ENCODE measurements at places on chromosomes 7 and 10.

DNA sequence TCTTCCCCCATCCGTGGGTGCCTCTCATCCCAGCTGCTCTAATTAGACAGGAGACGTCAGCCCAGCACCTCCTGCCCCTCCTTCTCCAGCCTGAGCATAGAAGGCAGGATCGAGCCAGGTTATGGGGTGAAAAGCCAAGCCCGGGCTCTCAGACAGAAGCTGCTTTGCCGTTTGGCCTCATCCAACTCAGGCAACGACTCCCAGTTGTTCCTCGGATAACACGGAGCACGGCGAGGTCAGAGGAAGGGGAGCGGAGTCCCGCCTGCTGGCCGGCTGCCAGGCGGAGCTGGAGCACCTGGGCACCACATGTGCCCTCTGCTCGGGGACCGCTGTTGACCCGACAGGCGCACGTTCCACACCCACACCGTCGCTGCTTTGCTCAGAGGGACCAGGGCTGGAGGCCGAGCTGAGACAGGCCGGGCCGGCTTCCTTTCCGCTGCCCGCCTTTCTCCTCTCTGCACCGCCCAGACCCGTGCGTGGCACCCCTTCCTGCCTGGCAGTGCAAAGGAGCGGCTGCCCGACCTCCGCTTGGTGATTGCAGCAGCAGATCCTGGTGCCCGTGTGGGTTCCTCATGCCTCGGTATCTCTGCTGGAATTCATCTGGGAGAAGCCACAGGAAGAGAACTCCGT, 21.6 kb upstream of the UNCX start:
- no peak for DNase-seq

GRCh38 chr7:127928852-127929251, 102.4 kb downstream of the LRRC4 start:
- no peak for DNase-seq

- DNase-seq = peak; percentile 11
These were observed 4.1 kb downstream of the ZNF777 start for GRCh38 chr7:149456506-149457421.

DNA sequence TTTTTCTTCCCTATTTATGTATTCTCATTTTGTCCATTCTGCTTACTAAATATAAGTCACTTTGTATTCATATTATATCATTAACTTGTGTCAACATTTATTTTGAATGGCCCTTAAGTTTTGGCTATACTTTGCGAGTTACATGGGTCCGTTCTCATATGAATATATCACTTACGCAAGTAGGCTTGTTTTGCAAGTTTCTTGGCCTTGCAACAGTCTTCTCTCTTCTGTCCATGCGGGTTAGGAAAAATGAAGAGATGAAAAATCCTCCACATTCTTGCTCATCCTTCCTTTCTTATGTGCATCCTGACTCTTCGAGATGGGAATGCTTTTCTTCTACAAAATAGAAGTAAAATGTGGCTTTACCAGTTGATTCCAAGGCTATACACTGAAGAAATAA, 82.8 kb downstream of the GPR158 start:
- DNase-seq = no peak

GRCh38 chr7:29340696-29341095, 146.1 kb downstream of the CHN2 start:
- no peak for DNase-seq

DNA sequence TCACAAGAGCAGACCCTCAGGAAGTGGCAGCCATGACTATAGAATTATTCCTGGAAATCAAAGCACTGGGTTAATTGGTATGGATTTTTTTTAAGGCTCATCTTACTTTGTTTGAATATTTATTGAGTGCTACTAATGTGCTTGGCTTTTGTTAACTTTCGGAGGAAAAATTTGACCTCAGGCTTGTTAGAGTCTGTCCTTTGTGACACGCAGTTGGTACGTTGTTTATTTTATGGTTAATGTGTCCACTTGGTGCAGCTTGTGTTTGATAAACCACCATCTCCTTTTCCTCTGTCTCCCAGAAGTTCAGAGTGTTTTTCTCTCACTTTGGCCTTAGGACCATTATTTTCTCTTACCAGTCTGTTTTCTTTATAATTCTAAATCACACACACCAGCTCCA, 268.6 kb downstream of the SDK1 start:
- no peak for DNase-seq
